ENCODE measurements at places on chromosomes 2 and 18.

GRCh38 chr18:48777744-48778116 lies 173.0 kb downstream of the SMAD7 start:
- peak; percentile 45 for DNase-seq

- DNase-seq: no peak
These were observed 151.0 kb downstream of the KCNJ3 start for GRCh38 chr2:154849482-154849881.

DNA sequence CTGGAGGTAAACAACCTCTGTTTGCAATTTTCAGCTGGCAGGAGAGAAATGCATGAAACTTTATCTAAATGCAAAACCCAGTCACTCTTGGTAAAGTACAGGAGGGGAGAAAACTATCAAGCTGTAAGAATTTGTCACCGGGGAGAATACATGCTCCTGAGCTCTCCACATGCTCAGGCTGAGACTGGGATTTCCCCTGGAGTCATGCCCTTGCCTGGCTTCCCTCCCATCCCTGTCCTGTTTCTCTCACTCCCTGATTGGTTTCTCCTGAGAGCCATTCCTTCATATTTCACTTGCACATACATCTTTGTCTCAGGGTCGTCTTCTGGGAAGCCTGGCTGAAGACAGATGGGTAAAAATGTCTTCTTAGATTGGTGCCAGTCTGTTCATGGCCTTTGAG lies 52.9 kb upstream of the SPATS2L start:
- peak; percentile 52 for DNase-seq

DNA sequence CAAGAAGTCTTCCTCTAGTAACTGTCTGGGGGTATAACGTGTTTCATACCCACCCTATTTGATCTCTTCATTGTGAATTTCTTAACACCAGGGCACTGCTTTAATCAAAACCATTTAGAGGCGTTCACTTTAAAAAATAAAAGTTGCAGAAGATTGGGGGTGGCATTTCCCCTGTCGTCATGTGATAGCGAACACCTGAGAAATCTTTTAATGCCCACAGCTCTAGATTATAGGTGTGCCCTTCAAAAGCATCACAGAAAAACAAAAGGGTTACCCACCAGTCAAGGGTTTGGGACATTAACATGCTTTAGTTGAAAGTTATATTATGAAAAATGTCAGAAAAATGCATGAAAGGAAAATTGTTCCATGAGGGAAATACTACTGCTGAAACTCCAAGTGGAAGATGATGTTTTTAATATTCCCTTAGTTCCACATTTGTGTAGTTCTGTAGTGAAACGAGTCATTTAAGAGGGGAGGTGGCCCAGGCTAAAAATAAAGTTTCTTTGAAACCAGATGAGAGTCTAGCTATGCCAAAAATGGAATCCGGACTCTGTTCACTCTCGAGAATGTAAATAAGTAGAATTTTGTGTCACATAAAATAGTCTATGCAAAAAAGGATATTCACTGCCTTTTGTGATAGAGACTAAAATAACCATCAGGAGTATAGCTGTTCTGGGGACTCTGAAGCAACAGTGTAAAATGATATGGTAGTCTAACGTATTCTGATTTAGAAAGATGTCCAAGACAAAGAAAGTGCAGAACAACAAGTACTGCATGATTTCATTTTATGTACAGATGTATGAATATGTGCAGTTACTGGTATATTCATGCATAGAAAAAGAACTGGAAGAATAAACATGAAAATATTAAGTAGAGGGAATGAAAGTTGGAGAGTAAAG lies 95.3 kb downstream of the TMEM247 start:
- no peak for DNase-seq

DNA sequence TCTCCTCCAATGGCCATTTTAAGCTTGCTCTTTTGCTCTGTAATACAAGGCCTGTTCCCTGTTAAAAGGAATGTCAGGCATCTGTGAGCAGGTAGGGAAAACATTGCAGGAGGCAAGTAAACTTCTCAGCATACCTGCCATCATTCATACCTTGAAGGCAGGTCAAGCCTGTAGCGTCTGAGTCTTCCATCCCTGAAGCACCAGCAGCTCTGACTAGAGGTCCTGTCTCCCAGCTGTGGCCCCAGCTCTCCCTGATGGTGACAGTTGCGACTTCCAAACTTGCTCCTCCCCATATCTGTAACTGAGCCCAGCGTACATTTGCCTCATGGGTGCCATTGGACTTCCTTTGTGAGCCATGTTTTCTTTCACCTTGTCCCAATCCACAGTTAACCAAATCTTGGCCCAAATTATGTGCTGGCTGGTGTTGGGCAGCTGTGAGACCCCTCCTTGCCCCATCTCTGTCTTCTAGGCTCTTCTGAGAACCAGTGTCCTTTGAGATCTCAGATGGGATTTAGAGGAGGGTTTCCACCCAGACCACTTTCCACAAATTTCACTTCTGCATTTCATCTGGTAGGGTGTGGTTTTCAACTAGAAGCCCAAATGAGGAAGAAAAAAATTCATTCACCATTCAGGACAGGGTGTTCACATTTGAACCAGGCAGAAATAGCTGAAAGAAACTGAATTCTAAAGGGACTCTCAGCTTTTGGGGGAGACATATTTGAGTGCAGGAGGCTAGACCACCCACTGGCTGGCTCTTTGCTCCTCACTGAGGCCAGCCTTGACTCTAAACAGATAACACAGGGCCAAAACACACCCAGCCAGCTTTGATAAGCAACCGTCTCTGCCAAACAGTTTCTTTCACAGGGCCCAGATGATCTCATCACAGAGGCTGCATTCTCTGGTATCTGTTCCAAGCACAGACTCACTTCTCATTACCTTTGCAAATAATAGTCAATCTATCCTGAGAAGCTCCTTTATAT lies 66.4 kb upstream of the MSH2 start:
- DNase-seq: peak; percentile 70

DNA sequence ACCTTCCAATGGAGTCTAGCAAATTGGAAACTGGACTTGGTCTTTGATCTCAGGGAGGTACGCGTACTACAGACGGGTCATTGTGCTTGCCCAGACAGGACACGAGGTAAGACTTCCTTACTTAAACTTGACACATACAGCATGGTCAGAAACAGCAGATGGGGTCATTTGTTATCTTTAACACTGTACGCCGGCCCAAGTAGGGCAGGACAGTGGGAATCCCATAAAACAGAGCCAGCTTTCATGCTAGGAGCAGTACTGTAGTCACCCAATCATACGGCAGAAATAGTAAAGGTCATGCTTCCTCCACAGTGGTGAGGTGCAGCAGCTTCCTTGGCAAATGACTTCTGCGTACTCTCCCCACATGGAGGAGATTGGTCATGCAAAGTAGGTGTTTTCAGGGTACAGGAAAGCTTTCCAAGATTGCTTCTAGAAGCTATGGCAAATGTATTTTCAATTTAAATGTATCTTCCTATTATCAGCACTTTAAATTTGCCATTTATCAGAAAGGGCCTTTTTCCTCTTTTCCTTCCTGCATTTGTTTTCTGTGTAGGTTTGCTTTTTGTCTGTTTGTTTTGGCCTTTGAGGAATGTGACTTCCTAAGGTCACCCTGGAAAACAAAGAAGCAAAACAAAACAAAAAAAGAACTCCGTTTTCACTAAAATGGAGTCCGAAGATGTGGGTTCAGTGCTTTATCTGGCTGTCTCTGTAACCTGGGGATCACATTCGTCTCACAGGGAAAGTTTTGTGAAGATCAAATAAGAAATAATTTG lies 74.0 kb upstream of the DSG1 start:
- DNase-seq: no peak

- DNase-seq: no peak
These were observed 931.9 kb downstream of the DCDC2C start for GRCh38 chr2:4635289-4635688.

DNA sequence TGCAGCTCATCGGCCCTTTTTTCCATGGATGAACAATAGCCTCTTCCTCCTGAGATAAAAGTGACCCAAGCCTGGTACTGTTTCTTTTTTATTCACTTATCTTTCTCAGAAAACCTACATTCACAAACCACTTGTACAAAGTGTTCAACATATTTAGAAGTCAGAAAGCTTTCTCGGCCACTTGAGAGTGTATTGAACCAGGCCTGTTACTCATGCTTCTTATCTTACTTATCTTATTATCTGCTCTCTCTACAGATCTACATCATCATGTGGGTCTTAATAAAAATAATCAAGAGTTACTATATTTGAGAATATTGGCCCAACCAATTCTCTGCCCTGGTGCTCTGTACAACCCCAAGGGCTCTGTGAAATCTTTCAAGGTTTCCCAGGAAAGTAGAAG lies 242.1 kb downstream of the MREG start:
- DNase-seq: no peak

DNA sequence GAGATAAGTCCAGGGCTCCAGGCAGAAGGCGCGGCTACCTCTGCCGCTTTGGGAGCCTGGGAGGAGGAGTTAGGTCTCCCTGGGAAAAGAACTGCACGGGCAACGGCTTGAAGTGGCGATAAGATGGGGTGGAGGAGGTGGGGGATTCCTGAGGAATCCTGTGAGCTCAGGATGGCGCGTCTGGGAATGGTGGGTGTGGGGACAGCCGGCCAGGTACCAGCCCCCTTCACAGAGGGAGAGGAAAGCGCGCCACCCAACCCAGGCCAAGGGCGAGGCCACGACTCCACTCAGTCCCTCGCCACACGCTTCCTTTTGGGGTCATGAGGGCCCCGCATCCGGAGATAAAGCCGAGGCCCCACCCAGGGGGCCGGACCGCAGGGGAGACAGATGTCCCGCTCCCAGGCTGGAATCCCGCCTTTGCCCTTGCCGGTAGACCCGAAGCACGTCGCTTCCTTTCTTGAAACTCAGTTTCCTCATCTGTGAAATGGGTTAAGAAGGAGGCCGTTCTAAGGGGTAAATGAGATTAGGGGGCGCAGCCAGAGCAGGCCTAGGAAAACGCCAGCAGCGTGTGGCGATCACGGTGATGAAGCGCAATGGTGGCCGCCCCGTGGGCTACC lies 1.7 kb upstream of the CTDSP1 start:
- peak; percentile 46 for DNase-seq

- DNase-seq: no peak
These were observed 9.7 kb downstream of the SIX2 start for GRCh38 chr2:44999540-44999939.

- no peak for DNase-seq
These were observed at the start of gene CLASP1 for GRCh38 chr2:121649149-121649595. CLASP1 (minus strand) TSS chr2:121649462; CDS start chr2:121605895, 43,567 bp downstream.

DNA sequence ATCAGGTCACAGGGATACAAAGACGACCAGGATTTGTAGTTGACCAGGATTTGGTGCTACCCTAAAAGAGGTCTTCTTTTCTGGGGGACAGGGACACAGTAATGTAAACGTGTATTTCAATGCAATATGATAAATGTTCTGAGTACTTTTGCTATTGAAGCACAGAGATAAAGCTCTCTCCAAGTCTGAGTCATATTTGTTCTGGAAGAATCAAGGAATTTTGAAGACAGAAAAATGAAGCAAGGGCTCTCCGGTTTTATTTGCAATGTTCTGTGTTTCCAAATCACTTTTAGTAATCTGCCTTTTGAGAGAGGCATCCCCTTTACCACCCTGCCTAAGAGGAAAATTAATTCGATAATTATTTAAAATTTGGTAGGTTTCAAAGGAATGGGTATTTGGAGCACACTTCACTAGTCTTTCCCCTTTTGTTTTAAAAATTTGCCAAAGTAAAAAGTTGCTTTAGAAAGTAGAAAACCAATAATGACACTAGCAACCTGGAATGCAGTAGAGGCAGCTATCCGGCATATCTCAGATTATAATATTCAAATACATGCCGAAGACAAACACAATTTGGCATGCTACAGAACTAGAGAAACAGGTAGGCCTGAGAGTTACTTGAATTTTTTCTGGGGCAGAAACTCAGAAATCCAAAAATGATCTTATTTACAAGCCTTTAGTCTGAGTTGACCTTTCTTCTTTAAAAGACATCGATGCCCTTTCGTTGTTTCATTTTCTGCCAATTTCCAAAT lies 82.7 kb downstream of the MREG start:
- no peak for DNase-seq

- DNase-seq: no peak
These were observed 74.4 kb downstream of the MEIS1 start for GRCh38 chr2:66509326-66509811.

GRCh38 chr2:167187049-167187727 lies 298.9 kb downstream of the XIRP2 start:
- no peak for DNase-seq

- DNase-seq: no peak
These were observed 58.5 kb upstream of the MGAT5 start for GRCh38 chr2:134195341-134195740.

GRCh38 chr18:55650363-55650870 lies 62.4 kb upstream of the TCF4 start:
- no peak for DNase-seq

DNA sequence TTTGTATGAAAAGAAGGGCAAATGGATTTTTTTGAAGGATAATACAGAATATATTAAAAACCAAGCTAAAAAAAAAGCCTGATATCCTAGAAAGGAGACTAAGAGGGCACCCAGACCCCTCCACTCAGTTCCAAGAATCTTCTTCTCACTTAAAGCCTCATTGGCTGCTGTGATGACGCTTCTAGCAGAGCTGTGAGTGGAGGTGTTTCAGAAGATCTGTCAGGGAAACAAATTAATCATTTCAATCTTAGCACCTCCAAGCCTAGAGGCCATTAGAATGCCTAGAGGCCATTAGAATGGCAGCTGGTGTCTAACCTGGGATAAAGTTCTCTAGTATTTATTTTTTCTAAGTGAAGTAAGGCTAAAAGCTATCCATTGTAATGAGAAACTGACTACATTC lies 164.2 kb upstream of the TMEM200C start:
- DNase-seq: no peak

DNA sequence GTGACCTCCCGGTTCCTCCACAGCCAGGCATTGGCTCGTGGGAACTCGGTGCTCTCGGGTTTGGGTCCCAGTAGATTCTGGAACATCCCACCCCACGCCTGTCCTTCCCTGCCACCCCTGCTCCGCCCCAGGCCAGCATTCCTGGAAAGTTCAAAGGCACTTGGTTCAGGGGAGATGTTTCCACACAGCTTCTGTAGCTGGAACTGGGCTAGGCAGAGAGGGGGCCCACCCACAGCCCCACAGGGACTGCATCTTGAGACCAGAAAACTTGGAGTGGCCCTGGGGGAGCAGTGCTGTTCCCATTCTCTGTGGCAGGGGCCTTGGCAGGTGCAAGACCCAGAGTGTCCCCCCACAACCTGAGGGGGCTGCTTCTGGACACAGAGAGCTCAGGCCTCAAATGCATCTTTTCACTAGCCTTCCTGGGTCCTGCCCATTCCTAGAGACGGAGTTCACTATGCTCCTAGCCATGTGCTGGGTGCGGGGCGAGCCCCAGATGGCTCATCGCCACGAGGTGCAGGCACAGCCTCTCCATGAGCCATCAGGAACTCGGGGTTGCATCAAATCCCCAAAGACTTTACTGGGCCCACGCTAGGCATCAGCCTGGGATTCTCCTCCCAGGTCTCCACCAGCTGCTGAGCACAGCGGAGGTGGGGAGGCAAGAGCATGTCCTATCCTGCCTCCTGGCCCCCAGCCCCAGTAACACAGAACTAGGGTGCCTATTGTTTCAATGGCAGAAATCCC lies 68.7 kb downstream of the ZFP36L2 start:
- DNase-seq: peak; percentile 90

GRCh38 chr2:163247156-163247846 lies 408.7 kb upstream of the KCNH7 start:
- DNase-seq: no peak

Measured in suppressor macrophage treated with lipopolysaccharide for 1 hour (primary cell).